ENCODE measurements at places on chromosomes 12 and 14. TPM values are rescaled to one million over a fixed set of nuclear protein-coding genes. Genes with fewer than 3 reads are reported as not detected.

DNA sequence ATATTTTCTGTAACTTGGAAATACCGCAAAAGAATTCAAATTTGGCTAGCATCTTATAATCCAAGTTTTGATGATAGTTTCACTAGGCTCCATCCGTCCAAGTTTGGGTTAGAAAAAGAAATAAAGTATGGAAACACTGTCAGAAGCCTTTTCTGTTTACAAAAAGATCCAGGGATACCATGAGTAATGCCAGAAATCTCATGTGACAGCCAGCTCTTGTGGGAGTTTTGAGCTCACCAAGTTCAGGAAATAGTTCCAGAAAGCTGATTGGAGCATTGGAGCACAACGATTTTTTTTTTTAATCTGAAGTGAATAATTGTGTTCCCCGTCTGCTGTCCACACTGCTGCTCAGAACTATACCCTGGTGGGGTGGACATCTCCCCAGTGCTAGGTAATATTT lies 229.7 kb upstream of the NPAS3 start:
- DNase-seq: peak; percentile 6

Gene SRGAP1
- total RNA-seq: 4.6 TPM

Gene NAB2
- total RNA-seq: 19.0 TPM

Gene LPAR5
- 0.59 TPM for total RNA-seq

Gene CLEC4D
- total RNA-seq: not detected

Gene PZP
- total RNA-seq: not detected

Gene OLR1
- 1.2 TPM for total RNA-seq

DNA sequence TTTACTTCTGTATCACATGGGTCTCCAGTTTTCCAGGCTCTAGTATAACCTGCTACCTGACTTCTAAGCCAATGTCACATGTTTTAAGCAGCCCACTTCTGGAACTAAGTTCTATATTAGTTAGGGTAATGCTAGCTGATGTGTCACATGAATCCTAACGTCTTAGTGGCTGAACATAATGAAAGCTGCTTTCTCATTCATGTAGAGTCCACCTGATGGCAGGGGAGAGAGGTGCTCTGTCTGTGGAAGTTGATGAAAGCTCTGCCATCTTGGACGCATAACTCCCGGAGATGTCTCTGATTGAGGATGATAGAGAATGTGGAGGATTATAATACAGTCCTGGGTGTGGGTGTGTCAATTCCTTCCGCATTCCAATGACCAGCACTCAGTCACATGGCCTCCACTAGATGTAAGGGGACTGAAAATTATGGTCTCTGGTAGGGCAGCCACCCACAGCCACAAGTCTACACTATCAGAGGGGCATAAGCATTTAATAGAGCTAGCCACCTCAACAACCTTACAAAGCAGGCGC lies 234.4 kb upstream of the CRY1 start:
- DNase-seq: no peak

Gene JPH4
- total RNA-seq: 8.5 TPM

- no peak for DNase-seq
Observed at GRCh38 chr12:25853316-25854095, 105.0 kb upstream of the RASSF8 start.

DNA sequence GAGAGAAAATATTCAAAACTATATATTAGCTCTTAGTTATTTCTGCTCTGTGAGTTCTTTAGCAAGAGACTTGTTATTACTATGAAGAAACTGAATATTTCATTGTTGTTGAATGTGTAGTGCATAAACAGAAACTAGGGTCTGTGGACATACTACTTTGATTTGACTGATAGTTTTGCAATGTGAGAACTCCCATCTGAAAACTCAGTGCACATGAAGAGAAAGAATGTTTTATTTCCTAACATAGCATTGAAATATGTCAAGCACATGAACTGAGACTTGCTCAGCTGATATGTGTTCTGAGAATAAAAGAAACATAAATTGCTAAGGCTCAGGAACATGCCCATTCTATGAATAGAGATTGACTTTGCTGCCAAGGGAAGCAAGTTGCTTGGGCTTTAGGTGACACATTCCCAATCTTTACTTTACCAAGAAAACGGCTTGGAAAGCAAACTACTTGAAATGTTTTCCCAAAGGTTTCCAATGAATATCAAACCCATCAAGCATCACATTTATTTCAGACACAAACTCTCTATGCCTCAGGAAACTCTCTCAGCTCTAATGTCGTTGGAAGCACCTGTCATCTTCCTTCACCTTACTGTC lies 290.4 kb downstream of the SLC16A7 start:
- no peak for DNase-seq

GRCh38 chr14:37620856-37621255 lies 25.4 kb downstream of the TTC6 start:
- no peak for DNase-seq

GRCh38 chr12:58804749-58805148 lies 115.6 kb downstream of the LRIG3 start:
- no peak for DNase-seq

- DNase-seq: no peak
Observed at GRCh38 chr12:27535318-27535717, 11.3 kb downstream of the PPFIBP1 start.

DNA sequence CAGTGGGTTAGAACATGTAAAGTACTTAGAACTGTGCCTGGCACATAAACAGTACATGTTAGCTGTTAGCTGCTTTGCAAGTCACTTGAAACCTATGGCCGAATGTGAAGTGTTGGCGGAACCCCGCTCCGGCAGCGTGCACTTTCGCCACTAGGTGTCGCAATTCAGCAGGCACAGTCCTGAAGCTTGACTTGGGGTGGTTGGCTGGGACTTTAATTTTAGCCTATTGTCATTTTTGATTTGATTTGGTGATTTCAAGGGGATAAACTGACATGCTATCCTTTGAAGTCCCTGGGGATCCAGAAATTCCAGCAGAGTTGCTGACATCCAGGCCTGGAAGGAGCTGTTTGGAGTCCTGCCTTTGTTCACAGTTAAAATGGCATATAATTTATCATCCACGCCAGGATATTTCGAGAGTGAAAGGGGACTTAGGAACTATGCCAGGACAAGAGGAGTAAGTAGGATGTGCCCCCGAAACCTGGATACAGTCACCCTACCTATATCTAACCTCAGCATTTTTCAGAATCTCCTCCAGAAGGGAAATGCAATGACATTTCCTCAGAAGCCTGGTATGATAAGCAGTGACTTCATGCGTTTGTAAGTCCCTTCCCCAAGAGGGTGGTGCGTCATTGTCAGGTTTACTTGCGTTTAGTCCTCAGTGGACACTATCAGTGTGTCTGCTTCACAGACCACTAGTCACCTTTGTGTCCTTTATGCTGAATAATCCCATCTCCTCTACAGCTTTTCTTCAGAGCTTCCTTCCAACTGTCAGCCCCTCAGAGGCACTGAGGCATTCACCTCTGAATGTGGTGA lies 3.5 kb upstream of the TSPAN9 start:
- DNase-seq: peak; percentile 84

Gene OR4E2
- total RNA-seq: not detected

- DNase-seq: no peak
Observed at GRCh38 chr14:68106456-68106855, 286.9 kb downstream of the RAD51B start.

DNA sequence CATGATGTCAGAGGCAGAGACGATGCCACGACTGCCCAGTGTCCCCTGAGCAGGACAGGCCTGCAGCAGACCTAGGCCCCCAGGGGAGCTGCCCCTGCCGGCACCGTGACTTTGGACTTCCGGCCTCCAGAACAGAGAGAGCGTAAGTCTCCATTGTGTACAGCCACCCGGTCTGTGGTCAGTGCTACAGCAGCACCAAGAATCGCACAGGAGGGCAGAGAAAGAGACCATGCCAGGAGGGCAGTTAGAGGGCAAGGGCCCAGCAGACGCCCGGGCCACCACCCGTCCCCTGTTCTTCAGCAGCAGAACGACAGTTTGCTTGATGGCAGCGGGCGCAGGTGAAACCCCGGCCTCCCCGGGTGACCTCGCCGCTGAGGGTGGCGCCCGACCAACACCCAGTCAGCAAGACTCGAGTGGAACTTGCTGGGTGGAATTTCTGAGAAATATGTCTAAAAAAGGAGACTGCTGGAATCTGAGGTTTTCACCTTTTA lies 19.7 kb downstream of the GALNT9 start:
- no peak for DNase-seq

- no peak for DNase-seq
Observed at GRCh38 chr12:109989380-109989779, 6.8 kb downstream of the GIT2 start.

Gene BMP4
- 11.2 TPM for total RNA-seq

GRCh38 chr14:102078831-102079699 lies 7.8 kb downstream of the HSP90AA1 start:
- no peak for DNase-seq

DNA sequence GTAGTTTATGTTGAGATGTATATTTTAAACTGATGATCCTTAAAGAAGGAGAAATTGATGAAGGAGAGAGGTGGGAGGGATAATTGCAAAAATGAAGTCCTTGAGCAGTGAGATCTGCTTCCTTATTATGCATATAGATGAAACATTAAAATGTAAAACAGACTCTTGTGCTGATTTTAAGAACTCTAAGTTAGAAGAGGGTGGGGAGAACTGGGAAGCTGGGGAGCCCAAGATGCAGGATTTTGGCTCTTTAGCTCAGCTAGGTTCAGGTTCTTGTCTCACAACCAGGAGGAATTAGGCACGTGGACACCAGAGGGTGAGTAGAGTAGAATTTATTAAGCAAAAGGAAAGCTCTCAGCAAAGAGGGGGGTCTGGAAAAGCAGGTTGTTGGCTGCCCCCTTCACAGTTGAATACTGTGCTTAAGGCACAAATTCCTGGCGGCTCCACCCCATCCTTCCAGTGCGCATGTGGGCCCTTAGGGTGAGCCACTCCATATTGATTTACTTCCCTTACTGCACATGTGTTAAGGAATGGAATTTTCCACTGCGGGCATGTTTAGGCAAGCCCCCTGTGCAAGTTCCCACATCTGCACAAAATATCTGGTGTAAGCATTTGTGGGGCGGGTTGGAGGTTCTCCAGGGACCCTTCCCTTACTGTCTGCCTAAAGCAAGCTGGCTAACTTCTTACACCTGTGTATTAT lies 141.9 kb downstream of the BICD1 start:
- no peak for DNase-seq

GRCh38 chr12:130371296-130371695 lies 33.6 kb downstream of the PIWIL1 start:
- peak; percentile 16 for DNase-seq

DNA sequence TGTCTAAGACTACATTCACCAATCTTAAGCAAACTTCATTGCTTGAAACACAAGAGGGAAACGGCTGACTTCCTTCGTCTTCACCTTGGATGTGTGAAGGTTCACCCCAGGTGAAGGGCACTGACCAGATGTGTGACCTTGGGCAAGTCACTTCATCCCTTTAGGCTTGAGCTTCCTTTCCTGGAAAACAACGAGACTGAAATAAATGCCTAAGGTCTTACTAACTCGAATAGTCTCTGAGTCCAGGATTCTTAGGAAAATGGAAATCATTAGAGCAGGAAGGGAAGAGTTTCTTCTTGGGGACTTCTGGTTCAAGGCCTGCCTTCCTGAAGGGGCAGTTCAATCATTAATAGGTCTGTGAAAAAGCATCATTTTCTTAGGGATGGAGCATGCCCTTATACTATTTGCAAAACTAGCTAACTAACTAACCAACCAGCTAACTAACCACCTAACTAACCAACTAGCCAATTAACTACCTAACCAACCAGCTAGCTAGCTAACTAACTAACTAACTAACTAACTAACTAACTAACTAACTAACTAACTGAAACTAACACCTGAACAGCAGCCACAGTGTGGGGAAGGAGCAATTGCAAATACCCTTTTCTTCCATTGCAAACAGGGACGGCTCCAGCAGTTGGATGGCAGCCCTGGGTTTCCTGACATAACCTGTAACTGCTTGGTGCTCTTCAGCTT lies 31.5 kb upstream of the EMP1 start:
- no peak for DNase-seq

Gene GYS2
- total RNA-seq: not detected

DNA sequence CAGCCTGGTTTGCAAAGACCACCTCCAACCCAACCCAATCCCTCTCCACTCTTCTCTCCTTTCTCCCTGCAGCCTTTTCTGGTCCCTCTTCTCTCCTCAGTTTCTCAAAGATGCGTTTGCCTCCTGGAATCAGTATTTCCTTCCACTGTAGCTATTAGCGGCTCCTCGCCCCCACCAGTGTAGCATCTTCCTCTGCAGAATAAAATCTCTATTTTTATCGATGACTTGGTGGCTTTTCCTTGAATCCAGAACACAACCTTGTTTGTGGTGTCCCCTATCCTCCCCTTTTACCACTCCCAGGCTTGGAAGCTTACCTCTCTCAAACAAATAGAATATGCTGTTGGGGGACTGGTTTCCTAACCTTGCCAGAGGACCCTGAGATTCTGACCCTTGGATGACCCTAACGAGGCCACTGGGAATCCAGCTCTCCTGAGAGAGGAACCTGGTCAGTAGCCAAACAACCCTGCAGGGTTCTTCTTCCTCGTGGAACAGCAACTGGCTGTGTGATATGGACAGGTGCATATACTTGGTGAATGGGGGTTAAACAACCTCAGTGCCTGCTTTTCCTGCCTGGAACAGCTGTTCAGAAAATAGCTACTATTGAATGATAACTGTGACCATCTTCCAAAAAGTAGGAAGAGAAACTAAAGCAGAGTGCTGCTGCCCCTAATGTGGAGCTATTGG lies 4.4 kb downstream of the WNT1 start:
- no peak for DNase-seq

GRCh38 chr12:19904819-19905218 lies 463.5 kb upstream of the PDE3A start:
- no peak for DNase-seq

Gene CDH24
- total RNA-seq: 4.0 TPM

Gene CCDC177
- total RNA-seq: not detected

Gene SLC17A8
- total RNA-seq: not detected

GRCh38 chr14:91417983-91418386 lies 365 bp upstream of the CCDC88C start:
- no peak for DNase-seq

Gene CRADD
- total RNA-seq: 38.9 TPM

GRCh38 chr12:108722992-108723766 lies 8.1 kb downstream of the CORO1C start:
- no peak for DNase-seq

DNA sequence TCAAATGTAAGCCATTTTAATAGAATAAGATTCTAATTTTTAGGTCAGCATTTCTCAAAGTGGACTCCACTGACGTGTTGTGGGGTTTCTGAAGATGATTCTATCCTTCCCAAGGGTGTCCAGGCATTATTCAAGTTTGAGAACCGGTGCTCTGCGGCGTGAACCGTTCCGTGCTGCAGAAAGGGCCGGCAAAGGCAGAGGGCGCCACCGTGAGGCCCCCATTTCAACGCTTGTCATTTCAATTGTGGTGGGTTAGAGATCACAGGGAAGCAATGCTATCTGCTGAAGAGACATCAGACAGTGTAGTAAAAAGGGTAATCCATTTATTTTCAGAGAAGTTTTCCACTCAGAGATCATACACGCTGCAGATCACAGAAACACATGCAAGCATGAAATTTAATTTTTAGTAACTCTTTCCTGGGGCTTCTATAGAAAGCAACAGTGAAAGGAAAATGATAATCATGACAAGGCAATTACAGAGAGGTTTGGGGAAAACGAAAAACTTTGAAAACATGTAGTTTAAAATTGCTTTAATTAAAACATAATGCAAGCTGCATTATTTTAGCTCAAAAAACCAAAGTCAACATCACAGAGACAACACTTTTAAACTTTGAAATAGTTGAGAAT lies 201.7 kb downstream of the EXOC5 start:
- peak; percentile 18 for DNase-seq
